ENCODE measurements at places on chromosomes 2 and 18.

DNA sequence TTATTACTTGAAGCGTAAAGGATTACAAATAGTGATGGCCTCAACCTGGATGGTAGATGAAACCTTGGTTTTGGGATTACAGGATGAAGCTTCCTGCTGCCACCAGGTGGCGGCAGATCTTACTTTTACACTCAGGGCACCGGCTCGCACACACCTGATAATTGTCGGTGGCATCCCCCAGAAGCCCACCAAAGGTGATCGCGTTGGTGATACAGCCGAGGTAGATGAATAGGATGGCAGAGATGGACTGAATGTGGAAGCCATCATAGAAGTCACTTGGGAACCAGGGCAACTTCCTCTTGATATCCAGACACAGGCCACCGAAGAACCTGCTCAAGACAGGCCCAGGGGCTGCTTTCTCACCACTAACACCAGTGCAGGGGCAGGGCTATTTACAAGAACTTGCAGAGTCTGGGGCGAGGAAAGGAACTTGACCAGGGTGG, 51.8 kb downstream of the MTHFD2 start:
- peak; percentile 44 for DNase-seq

DNA sequence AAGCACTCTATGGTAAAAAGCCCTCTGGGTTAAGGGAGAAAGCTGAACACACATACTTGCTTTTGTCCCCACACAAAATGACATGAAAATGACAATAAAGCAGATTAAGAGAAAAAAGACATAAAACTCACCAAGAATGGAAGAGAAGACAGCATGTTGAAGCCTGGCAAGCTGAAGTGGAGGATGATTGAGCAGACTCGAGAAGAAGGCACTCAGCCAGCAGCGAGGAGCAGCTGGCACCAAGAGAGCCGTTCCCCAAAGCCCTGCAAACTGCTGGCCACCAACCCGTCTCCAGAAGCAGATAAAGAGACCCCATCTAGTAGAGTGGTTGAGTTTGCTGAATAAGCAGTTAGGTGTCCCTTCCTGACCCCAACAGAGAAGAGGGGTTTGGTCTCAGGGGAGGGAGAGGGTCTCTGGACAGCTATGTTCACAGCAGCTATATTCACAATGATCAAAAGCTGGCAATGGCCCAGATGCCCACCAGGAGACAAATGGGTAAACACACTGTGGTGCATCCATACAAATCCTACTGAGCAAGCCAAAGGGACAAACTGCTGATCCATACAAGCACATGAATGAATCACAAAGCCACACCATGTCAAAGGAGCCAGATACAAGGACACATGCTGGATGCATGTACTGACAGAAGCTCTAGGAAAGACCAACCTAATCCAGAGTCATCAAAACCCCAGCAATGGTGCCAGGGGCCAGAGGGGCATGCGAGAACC, 36.9 kb downstream of the FAM168B start:
- no peak for DNase-seq

- DNase-seq: no peak
Observed at GRCh38 chr2:43475922-43476321, 119.9 kb downstream of the THADA start.

- DNase-seq: no peak
Observed at GRCh38 chr2:235005603-235006259, 53.9 kb downstream of the SH3BP4 start.

GRCh38 chr2:6749962-6750361, 115.7 kb downstream of the CMPK2 start:
- DNase-seq: no peak

DNA sequence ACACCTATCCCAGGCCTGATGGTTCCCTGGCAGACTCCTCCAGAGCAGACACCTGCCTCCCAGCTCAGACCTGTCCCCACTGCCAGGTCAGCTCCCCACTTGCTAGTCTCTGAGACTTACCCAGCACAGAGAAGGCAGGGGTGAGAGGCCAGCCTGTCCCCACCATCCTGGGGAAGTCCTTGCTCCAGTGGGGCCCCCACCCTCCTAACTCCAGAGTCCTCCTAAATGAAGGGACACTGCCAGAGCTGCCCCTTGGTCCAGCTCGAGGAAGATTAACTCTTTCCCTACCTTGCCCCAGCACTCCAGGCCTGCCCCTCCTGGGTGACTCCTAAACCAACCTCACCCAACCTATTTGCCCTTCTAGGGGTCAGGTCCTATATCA, 30.4 kb upstream of the TNS1 start:
- no peak for DNase-seq

DNA sequence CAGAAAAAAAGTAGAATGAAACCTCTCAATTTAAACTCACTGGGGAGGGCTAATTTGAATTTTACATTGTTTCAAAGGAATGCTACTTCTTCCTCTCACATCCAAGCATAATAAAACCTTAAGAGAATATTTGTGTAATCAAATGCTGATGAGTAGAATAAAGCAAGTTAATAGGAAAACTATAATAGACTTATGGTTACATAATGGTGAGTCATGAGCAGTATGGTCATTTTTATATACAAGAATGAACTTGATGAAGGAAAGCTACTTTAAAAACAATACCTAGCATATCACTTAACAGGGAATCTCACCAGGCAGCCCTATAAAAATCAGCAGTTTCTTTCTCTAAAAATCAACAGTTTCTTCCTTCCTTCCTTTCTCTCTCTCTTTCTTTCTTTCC, 80.3 kb downstream of the VSNL1 start:
- DNase-seq: no peak

DNA sequence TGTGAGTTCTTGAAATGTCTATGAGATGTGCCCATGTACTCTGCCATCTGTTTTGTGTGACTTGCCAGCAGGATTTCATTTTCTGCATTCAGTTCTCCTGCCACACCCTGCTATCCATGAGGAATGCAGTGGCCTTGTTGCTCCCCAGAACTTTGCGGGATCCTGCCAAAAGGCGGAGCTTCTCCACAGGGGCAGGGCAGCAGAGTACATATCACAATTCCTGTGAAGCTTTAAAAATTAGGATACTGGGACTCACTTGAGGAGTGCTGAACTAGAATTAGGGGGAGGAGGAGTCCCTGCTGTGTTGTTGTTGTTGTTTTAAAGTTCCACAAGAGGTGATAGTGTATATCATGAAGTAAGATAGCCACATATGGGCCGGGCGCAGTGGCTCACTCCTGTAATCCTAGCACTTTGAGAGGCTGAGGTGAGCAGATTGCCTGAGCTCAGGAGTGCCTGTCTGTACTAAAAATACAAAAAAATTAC, 76.4 kb downstream of the TANC1 start:
- no peak for DNase-seq

DNA sequence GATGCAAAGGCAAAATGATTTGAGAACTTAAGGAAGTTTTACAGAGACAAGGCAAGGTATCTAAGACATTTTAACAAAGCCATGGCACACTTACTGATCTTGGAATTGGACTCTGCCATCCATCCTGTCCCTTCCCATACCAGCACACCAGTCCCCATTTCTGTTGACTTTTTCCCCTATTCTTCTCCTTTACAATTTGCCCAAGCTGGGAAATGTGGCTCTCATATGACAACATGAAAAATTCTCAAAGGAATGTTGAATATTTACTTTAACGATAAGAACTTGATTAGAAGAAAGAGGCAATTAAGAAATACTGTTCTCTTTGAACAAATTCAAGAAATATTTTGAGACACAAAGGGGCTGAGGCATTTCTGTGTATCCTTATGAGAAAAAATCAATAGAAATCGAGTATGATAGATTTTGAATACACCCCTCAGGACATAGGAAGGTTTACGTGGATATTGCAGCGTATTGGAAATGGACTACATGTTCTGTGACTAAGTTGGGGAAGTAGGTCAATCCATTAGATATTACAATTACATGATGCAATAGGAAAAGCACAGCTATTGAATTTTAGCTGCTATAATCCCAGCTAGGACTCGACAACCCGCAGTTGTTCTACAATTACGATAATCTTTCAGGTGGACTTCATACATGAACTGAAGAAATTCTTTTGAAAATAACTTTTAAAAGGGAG, 201.6 kb downstream of the TRIB2 start:
- no peak for DNase-seq

- DNase-seq: no peak
Observed at GRCh38 chr2:159803235-159803962, 5.4 kb upstream of the CD302 start.

- DNase-seq: no peak
Observed at GRCh38 chr2:3189961-3190360, 187.7 kb downstream of the EIPR1 start.

DNA sequence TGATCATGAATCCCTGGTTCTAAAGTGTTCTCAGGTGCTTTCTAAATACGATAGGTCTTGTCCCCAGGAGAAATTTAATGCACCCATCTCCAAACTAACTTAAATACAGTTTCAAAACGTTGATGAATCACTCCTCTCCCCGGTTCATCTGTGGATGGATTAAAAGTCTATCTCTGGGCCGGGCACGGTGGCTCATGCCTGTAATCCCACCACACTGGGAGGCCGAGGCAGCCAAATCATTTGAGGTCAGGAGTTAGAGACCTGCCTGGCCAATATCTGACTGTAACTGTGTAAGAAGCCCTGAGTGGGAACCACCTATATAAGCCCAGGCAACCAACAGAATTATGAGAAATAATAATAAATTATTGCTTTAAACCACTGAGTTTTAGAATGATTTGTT, 78.7 kb downstream of the LONRF2 start:
- DNase-seq: no peak

DNA sequence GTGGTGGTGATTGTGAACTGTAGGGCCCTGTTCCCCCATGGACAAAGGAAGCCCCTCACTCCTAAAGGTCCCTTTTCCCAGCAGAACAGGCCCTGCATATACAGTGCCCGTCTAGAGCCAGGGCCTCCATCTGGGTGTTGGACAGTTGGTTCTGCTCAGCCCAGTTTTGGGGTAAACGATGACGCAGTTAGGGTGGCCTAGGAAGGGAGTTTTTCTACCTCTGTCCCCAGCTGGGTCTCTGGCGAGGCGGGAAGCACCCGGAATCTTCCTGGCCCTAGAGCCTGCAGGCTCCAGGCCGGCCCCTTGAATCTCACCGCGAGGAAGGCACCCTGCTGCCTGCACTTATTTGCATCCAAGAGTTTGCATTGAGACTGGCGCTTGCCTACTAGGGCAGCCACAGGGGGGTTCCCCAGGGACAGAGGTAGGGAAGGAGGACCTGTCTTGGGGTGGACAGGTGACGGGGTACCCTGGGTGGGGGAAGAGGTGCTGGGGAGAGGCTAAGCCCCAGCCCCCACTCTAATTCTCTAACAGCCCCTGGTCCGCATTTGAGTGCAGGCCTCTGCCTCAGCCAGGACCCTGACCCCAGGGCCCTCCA, 529 bp upstream of the MTA3 start:
- peak; percentile 46 for DNase-seq

DNA sequence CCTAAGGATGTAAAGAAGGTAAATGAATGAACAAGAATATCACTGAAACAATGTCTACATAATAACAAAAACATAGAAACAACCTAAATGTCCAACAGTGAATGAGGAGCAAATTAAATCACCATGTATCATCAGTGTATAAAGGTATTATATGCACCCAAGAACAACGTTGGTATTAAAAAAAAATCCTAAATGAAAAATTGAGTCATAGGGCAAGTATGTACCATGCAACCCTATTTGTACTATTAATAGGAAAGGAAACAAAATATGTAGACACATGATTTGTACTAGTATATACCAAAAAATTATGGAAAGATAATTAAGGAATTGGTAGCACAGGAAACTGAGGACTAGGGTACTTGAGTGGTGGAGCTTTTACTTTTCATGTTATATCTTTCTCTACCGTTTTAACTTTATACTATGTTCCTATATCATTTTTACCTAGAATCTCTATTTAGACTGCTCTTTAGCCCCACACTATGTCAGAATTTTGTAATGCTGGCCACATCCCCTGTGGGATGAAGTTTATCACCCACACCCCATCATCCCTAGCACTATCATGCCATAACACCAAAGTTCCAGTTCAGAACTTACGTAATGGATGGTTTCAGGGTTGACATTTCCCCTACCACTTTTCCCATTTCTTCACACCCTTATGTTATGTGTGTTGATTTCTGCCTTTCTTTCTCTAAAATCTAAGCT, 25.6 kb downstream of the IKZF2 start:
- no peak for DNase-seq

DNA sequence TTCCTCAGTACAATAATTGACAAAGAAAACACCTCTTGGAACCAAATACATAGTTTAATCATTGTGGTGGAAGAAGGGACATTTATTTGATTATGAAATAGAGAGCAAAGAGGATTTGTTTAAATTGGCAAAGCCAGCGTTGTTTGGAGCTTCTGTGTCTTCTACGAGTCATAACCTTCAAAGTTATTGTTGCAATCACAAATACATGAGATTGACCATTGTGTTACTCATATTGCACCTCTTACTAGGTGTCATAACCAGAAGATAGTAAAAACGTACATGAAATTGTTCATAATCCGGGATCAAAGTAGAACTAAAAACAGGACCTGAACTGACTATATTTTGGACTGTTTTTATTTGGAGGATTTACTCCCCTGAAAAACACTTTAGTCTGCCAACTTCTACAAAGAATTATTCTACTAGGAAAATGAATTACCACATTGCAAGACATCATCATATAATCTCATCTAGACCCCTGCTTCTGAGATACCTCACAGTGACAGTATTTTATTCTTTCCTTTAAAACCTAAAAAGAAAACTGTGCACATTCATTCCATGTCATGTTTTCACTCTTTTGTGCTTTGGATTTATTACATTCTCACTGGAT, 151.7 kb upstream of the KLF7 start:
- DNase-seq: no peak

GRCh38 chr2:26975102-26975501, 4.7 kb downstream of the MAPRE3 start:
- DNase-seq: no peak

DNA sequence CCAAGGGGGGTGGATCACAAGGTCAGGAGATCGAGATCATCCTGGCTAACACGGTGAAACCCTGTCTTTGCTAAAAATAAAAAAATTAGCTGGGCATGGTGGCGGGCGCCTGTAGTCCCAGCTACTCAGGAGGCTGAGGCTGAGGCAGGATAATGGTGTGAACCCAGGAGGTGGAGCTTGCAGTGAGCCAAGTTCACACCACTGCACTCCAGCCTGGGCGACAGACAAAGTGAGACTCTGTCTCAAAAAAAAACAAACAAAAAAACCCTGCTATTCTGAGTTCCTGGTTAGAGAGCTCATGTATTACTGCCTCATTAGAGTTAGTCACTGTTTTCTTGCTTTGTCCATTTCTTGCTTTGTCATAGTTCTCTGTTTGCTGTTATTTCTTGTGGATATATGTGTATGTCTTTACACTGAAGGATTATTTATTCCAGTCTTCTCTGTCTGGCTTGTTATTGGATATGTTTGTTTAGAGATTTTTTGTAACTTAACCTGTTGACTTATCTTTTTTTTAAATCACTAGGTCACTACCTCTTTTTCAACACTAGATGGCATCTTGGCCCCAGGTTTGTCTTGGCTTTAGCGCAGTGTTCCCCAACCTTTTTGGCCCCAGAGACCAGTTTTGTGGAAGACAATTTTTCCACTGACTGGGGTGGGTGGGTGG, 17.0 kb downstream of the TTLL4 start:
- DNase-seq: no peak

- DNase-seq: no peak
Observed at GRCh38 chr18:33844232-33844631, 266.2 kb downstream of the ASXL3 start.

GRCh38 chr2:216344950-216345300, 27.4 kb downstream of the MARCHF4 start:
- DNase-seq: no peak

- DNase-seq: no peak
Observed at GRCh38 chr2:197324801-197325200, 14.2 kb upstream of the ANKRD44 start.
